ENCODE measurements at places on chromosomes 4 and X. TPM values are rescaled to one million over a fixed set of nuclear protein-coding genes. Genes with fewer than 3 reads are reported as not detected.

Gene PCDH11X
- polyA plus RNA-seq, result not detected

DNA sequence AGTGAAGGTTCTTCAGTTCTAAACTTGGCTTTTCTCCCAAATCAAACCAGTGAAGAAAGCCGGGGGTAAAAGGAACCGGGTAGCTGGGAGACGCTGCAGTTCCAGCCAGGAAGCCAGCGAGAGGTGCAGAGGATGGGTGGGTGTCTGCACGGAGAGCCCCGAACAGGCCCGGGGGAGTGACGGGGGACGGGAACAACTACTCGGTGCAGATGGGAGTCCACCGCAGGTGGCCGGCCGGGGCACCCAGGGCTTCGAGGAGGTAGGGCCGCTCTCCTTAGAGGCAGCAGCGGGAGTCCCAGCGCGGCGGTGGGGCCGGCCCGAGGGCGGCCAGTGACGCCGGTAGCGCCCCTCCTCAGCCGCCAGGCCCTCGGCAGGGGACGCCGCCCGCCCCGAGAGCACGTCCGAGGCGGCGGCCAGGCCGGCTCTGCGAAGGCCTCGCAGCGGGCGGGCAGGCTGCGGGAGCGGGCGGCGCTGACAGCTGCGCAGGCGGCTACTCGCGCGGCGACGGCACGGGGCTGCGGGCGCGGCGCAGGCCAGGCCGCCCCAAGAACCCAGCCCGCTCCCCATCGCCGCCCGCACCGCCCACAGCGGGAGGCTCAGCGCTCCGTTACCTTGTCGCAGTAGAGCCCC is 449 bp downstream of the FBXL5 start:
- peak; percentile 38 for DNase-seq

GRCh38 chrX:153688506-153688905 is 780 bp downstream of the SLC6A8 start:
- no peak for DNase-seq

GRCh38 chr4:143402776-143403552 is 66.3 kb downstream of the GAB1 start:
- DNase-seq, result no peak

DNA sequence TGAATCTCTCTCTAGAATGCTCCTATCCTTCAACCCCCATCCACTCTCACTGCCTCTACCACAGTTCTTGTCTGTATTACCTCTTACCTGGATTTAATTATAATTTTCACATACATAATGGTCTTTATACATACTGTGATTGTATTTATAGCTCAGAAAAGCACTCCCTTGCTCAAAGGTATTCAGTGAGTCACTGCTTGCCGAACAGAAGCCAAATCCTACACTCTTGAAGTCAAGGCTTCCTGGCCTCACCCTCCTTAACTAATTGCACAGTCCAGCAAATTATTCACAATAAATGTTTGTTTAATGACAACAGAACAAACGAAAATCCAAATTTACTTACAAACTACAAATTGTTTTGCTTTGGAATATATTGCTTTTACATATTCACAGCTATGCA is 159.5 kb downstream of the KLHL13 start:
- peak; percentile 42 for DNase-seq

Gene DDX3X
- polyA plus RNA-seq, result 66.2 TPM

Gene VCX2
- polyA plus RNA-seq, result not detected

- DNase-seq, result no peak
Observed at GRCh38 chr4:15851969-15852368, 73.8 kb downstream of the CD38 start.

GRCh38 chr4:184583738-184584502 is 65.3 kb downstream of the CASP3 start:
- DNase-seq, result no peak

Gene UBA6
- 143 TPM for polyA plus RNA-seq

- DNase-seq, result peak; percentile 71
Observed at GRCh38 chr4:73690051-73690738, 50.2 kb upstream of the CXCL8 start.

Gene CCKAR
- not detected for polyA plus RNA-seq

Gene THAP6
- 5.2 TPM for polyA plus RNA-seq

Gene PDLIM3
- 3.7 TPM for polyA plus RNA-seq

Gene F9
- polyA plus RNA-seq, result not detected

Gene CXCL3
- polyA plus RNA-seq, result 9.0 TPM

GRCh38 chrX:13177921-13178566 is 133.6 kb upstream of the FAM9C start:
- DNase-seq, result no peak

- DNase-seq, result peak; percentile 85
Observed at GRCh38 chr4:152310257-152310656, 225.6 kb downstream of the FBXW7 start.

Gene TEX13D
- not detected for polyA plus RNA-seq

Gene CDKL5
- 2.9 TPM for polyA plus RNA-seq

GRCh38 chr4:186592445-186592844 is 37.1 kb upstream of the MTNR1A start:
- DNase-seq, result no peak

DNA sequence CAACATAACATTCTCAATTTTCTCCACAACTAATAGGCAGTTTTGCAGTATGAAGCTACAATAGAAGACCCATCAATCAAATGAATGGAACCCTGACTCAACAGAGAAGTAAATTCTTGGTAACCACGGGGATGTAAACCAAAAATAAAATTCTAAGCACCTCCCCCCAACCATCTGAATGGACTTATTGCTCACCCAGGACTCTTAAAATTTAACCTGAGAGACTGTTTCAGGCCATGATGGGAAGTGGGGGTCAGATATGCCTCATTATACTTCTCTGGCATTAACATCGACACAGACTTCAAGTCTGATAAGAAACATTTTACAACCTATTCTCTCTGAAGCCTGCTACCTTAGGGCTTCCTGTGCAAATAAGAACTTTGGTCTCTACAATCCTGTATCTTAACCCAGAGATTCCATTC is 620.9 kb downstream of the TLL1 start:
- peak; percentile 17 for DNase-seq

Gene DMRTC1
- polyA plus RNA-seq, result not detected

Gene SULT1E1
- polyA plus RNA-seq, result 2.0 TPM

DNA sequence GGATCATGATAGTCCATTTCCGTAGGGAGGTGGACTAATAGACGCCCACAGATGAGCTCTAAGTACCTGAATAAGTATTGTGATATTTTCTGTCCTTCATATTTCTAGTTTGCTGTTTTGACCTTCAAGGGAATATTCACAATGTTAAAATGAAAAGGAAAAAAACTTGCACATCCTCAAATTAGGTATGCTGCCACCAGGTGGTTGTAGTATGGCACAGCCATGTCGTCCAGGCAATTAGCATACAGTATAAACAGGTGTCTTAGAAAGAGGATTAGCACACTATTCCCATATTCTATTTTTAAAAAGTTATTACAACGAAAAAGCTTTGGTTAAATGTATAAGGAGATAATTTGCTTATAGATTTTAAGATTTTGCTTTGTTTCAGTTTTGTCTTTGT is 802.0 kb downstream of the RPA4 start:
- peak; percentile 12 for DNase-seq

DNA sequence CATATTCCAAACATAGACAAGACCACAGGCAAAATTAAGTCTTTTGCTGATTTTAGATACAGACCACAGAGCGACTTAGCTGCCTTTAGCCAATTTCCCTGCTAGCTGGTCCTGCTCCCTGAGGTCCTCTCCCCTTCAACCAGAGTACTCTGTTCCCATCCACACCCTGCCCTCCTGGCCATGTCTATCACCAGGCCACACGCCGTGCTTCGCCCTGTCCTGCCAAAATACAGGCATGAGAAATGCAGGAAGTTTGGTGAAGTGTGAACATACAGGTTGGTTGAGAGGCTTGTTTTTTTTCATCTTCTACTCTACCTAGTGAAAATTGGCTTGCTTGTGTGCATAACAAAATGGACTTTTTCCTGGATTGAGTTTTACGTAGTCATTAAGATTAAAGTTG is 226.2 kb upstream of the TENM3 start:
- DNase-seq, result no peak

Gene RCHY1
- 22.3 TPM for polyA plus RNA-seq

Gene KCND1
- 0.16 TPM for polyA plus RNA-seq

Gene ADD1
- 94.4 TPM for polyA plus RNA-seq

GRCh38 chr4:93894995-93895394 is 66.4 kb downstream of the ATOH1 start:
- no peak for DNase-seq

GRCh38 chrX:121581885-121582284 is 534.5 kb downstream of the GLUD2 start:
- DNase-seq, result peak; percentile 4

Gene IL2
- polyA plus RNA-seq, result not detected

GRCh38 chr4:8528713-8529112 is 51.5 kb upstream of the GPR78 start:
- DNase-seq, result peak; percentile 79

GRCh38 chr4:39621582-39621981 is 17.1 kb downstream of the SMIM14 start:
- DNase-seq, result peak; percentile 11

Gene HTN1
- not detected for polyA plus RNA-seq

Gene TMEM271
- not detected for polyA plus RNA-seq

GRCh38 chr4:95839891-95840290 is at the start of gene PDHA2:
PDHA2 (plus strand) TSS chr4:95840093; CDS start chr4:95840151, 58 bp downstream.
- no peak for DNase-seq

DNA sequence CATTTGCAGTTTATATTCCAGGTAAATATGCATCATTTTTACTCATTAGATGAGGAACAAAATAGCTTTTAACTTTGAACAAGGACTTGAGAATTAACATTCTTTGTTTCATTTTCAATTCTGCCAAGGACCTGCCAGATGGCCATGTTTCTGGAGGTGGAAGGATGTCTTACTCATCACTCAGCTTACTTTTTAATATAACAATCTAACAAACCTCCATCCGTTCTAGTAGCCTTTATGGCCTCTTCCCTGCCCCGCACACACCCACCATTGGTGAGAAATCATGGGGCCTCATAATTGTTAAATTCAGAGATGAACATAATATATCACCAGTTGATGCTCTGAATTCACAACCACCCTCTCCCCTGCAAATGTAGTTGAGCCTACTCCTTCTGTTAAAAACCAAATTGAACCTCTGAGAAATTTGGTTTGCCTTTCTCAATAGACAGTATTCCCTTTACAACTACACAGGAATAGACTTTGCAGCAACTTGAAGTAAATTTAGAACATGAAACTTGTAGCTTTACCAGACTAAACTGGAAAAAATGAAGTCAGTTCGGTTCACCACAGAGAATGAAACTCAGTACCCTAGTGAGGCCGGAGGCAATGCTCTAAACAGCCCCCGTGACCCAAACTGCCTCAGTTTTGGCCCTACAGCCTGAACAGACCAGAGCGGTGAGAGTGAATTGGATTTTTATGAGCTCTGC is 50.1 kb upstream of the ACSL4 start:
- peak; percentile 14 for DNase-seq

DNA sequence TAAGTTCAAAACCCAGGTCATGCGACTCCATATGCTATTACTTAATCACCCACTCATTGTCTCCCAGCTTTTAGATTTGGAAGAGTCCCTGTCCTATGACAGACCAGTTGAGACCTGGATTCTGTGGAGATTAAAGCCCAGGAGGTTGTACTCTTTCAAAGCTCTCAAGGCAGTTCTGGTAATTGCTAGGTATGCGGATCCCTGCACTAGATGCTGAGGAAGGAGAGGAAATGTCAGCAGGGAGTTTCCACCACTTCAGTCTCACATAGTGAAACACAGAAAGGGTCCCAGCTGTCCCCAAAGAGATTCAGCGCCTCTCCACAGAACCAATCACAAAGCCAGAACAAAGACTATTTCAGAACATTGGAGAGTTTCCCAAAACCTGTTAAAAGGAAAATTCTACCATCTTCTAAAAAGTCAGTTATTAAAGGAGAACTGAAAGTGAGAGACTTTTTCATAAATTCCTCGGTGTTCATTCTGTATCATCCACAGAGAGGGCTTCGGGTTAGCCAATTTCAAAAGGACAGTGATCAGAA is 53.4 kb downstream of the IRF2 start:
- no peak for DNase-seq

Gene F8A2
- polyA plus RNA-seq, result not detected

- DNase-seq, result no peak
Observed at GRCh38 chr4:41430792-41431191, 107.2 kb upstream of the LIMCH1 start.

Gene CAPN6
- polyA plus RNA-seq, result 0.12 TPM

DNA sequence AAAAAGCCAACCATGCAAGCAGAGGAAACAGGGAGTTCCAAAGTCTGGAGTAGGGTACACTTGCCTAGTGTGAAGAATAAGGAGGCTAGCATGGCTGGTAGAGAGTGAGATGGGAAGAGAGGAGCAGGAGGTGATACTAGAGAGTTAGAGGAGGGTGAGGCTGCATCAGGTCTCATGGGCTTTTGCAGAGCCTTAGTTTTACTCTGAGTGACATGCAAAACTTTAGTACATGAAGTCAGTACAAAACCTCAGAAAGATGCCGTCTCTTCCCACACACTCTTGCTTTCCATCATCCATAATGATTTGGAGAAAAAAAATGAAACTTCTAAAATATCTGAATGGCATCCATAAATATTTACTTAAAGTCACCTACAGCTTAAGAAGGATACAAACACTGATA is 5.0 kb downstream of the OPRPN start:
- no peak for DNase-seq

GRCh38 chr4:40672528-40673522 is 43.2 kb upstream of the RBM47 start:
- peak; percentile 94 for DNase-seq

- DNase-seq, result no peak
Observed at GRCh38 chr4:173463816-173464215, 64.9 kb upstream of the SCRG1 start.

All from mammary epithelial cell (primary cell).